Right forelimb (tissue), 1 donor: ENCODE measurements at places on chromosomes 7 and 10.

DNA sequence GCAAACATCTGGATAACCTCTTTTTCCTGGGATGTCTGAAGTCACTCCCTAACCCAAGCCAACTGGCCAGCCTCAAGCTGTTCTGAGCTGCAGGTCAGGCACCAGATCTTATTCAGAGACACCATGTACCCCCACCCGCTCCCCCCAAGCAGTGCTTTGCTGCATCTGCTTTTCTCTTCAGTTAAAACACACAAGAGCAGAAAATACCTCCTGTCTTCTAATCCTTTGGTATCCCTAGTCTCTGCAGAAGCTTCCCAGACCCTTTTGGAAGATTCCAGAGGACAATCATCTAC, 3.0 kb downstream of the ZNF488 start:
- DNase-seq, result peak; percentile 39

GRCh38 chr7:137590071-137590755, 246.7 kb upstream of the PTN start:
- DNase-seq, result no peak

GRCh38 chr10:131238669-131239280, 72.7 kb downstream of the TCERG1L start:
- no peak for DNase-seq

GRCh38 chr7:35695987-35696386, 1.1 kb upstream of the HERPUD2 start:
- DNase-seq, result no peak

DNA sequence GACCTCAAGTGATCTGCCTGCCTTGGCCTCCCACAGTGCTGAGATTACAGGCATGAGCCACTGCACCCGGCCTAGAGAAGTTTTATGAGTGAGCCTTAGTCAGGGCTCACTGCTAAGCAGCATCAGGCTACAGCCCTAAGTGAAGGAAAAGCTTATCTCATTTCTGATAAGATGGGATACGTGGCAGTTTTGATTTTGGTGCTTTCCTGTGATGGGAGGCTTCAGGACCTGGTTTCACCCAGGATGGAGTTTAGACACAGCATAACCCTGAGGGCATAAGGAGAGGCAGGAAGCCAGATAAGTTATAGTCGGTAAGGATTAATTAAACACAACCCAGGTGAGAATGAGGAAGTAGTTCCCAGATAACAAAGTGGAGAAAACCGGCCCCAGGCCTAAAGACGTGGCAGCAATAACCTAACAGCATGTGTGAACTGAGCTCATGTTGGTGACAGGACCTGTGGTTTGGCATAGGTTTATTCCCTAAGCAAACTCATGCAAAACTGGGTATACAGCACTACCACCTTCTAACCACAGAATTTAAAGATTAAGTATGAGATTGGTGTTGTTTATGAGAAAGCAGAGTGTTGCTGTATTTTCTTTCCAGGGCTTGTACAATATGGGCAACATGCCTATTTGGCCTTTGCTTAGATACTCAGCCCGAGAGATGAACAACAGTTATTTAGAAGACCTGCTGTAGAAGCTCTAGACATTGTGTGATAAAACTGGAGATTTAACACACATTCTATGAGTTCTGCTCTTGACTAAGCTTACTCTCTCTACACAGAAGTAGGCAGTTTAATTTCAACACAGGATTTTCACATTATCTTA, 119.4 kb downstream of the COL28A1 start:
- no peak for DNase-seq
